Non-pigmented ciliary epithelial cell (primary cell): ENCODE measurements at places on chromosomes 7 and 10.

GRCh38 chr7:37440738-37441385 lies 7.8 kb downstream of the ELMO1 start:
- no peak for DNase-seq

- no peak for DNase-seq
Observed at GRCh38 chr7:86295526-86295925, 348.2 kb upstream of the GRM3 start.

- no peak for DNase-seq
Observed at GRCh38 chr7:41652267-41652666, 50.6 kb downstream of the INHBA start.

DNA sequence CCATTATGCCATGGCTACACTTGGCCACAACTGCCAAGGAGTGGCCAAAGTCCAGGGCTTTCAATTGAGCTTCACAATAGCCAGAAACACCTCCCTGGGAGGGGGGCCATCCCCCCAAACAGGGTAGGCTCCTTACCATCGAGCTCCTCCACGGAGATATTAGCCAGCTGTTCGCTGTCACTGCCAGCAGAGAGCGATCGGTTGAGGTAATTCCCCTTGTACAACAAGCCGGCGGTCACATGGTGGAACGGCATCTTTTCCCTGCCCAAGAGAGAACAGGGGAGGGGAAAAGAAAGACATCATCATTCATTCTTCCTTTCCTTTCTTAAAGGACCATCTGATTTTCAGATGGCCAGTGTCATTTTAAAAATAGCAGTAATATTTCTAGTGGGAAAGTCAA lies 133.6 kb downstream of the CALN1 start:
- no peak for DNase-seq

DNA sequence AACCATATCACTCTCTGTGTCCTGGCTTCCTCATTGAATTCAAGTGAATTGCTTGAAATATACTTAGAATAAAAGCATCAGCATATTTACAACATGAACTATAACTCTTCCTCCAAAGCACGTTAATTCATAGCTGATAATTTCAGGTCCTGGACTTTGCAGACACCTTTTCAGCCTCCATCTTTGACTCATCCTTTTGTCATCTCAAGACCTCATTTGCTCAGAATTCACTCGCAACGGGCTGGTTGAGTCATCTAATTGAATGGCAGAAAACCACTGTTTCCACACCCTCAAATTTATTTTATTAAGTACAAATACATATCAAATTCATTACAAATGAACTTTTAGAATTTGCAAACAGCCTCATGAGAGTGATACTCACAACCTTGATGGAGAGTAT lies 545.7 kb downstream of the GATA3 start:
- DNase-seq, result no peak
